RWPE1 (cell line): ENCODE measurements at places on chromosomes 12 and 14.

DNA sequence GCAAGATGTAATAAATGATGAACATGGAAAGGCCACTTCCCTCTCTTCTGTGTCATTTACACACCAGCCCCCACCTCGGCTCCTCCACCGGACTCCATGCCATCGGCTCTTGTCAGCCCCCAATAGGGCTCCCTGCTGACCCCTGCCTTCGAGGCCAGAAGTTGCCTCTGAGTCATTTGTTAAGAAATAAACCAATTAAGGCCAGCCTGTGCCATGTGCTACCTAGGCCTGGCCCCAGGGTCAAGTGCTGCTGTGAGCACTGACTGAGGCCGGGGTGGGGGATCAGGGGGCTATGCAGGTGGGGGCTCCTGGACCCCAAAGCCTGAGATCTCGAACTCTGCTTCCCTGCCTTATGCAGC is 53.2 kb downstream of the TESC start:
- DNase-seq, result no peak

- no peak for DNase-seq
Measured at GRCh38 chr14:24954037-24954699, 95.8 kb downstream of the STXBP6 start.

DNA sequence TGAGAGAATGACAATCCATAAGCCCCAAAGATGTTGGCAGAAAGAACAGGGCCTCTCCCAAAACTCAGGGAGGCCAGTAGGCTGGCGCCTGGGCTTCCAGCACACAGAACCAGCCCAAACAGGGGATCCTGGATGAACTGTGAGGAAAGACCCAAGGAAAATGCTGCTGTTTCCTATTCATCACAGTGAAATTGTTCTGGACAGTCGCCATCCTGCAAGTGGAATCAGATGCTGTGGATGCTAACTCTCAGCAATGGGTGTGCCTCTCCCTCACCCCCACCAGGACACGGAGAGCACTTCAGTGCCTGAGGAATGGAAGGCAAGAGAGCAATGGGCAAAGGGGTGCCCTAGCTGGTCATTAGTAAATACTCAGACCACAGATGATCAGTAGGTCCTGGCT is 80.8 kb downstream of the ANO2 start:
- DNase-seq, result no peak

- no peak for DNase-seq
Measured at GRCh38 chr12:72075401-72075800, 136.8 kb downstream of the TPH2 start.

GRCh38 chr12:82593901-82594396 is 92.8 kb upstream of the TMTC2 start:
- DNase-seq, result no peak

GRCh38 chr14:90447720-90448497 is 51.1 kb downstream of the CALM1 start:
- DNase-seq, result no peak

GRCh38 chr14:56061051-56061450 is 57.2 kb upstream of the PELI2 start:
- DNase-seq, result no peak

- DNase-seq, result peak; percentile 41
Measured at GRCh38 chr12:55707841-55708694, at the start of gene ITGA7. Gene ITGA7 (minus strand): TSS chr12:55707904. CDS start chr12:55707682, 222 bp downstream.

DNA sequence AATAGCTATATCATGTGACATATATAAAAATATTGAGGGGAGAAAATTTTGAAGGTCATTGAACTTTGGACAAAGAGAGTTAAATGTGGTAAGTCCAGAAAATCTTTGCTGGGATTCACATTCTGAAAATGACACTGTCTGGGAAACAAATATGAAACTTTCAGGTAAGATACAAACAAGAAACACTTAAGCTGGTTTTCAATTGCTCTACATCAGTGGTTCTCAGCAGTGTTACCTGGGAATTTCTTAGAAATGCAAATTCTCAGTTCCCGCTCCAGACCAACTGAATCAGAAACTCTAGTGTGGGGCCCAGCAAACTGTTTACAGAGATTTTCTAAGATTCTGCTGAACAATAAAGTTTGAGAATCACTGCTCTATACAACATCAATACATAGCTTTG is 3.6 kb upstream of the CDK17 start:
- no peak for DNase-seq

GRCh38 chr12:48447755-48448154 is 24.6 kb upstream of the ANP32D start:
- DNase-seq, result no peak

DNA sequence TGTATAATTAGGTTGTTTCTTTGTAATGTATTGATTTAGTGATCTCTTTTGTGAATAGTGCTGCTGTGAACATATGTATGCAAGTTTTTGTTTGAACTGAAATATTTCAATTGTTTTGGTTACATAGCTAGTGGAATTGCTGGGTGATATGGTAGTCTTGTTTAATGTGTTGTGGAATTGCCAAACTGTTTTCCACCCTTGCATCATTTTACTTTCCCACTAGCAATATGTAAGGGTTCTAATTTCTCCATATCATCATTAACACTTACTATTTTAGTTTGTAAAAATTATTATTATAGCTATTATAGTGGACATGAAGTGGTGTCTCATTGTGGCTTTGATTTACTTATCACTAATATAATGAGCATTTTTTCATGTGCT is 5.9 kb downstream of the G2E3 start:
- no peak for DNase-seq

GRCh38 chr12:123026094-123026853 is 45.8 kb downstream of the ARL6IP4 start:
- DNase-seq, result no peak

- no peak for DNase-seq
Measured at GRCh38 chr12:111768159-111768895, 1.6 kb downstream of the ALDH2 start.

DNA sequence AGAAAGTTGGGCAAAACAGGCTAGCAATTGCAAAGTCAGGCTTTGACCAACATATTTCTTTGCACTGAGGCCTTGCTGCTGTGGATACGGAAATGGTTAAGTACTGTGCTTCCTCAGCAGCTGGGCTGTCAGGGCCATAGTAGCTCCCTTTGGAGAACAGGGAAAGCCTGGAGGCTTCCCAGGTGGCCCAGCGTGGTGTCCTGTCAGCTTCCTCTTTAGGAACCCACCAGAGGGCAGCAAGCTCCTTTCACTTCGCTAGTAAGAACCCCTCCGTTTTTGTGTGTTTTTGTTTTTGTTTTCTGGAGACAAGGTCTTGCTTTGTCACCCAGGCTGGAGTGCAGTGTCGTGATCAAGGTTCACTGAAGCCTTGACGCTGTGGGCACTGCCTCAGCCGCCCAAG is 1.7 kb upstream of the CFAP251 start:
- no peak for DNase-seq

GRCh38 chr14:20498622-20499021 is 6.7 kb upstream of the RNASE10 start:
- no peak for DNase-seq

- no peak for DNase-seq
Measured at GRCh38 chr12:121021754-121022153, 5.5 kb upstream of the C12orf43 start.

GRCh38 chr12:72346363-72346944 is 74.3 kb downstream of the TRHDE start:
- peak; percentile 7 for DNase-seq

GRCh38 chr12:55728186-55728938 is 447 bp downstream of the CD63 start:
- peak; percentile 55 for DNase-seq

DNA sequence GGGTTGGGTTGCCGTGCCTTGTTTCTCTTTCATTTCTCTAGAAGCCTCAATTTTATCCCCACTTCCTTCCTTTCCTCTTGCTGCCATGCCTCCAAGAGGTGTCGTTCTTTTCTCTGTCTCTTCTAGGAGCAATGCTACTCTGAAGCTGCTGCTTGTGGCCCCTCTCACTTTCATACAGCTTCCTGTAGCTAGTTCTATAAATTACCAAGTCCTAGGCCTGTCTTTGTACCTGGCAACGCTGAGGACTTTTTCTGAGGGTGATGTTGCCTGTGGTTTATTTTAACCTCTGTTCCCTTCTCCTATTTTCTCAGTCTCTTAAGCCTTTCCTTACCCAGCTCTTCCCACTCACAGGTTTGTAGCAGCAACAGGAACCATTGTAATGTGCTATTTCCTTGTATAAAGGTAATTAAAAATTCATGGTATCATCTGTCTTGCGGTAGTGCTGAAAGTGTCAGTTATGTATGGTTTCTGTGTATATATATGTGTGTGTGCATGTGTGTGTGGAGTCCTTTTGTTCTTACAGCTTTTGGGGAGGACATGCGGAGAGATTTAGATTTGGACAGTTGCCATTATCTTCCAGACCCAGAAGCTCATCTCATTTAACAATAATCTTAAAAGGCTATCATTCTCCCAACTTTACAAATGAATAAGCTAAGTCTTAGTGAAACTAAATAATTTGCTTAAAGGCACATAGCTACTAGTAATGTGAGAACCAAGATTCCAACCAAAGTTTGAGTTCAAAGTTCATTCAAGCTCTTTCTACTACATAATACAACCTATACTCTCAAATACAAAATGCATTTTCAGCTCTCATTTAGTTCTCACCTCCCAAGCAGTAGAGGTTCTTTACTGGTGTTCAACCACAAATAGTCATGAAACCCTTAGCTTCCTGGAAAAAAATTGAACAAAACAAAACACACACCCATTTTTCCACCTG is 43.8 kb downstream of the DDHD1 start:
- no peak for DNase-seq

- DNase-seq, result no peak
Measured at GRCh38 chr12:110249105-110249504, 31.9 kb upstream of the ATP2A2 start.

- no peak for DNase-seq
Measured at GRCh38 chr12:49881415-49882247, 22.1 kb downstream of the FAIM2 start.

DNA sequence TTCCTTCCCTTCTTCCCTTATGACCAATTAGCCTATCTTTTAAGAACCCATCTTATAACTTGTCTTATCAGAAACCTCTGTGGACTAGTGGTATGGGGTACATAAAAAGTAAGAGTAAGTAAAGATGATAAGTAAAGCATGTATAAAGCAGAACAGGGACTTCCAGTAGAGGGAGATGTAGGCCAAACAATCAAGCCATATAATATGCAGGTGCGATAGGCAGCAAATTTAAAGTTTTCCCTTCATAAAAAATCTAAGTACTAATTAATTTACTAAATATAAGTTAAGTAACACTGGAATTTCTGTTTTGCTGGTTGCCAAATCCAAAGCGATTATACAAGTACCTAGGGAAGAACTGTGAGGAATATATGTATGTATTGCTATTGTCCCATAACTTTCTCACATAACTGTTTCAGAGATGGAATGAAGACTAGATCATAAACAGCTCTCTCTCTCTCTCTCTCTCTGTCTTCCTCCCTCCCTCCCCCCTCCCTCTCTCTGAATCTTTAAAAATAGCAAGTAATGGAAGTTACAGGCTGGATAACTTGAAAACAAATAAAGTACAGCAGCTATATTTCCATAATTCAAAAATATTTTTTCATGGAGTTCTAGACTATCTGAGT is 25.7 kb downstream of the METTL25 start:
- peak; percentile 26 for DNase-seq

DNA sequence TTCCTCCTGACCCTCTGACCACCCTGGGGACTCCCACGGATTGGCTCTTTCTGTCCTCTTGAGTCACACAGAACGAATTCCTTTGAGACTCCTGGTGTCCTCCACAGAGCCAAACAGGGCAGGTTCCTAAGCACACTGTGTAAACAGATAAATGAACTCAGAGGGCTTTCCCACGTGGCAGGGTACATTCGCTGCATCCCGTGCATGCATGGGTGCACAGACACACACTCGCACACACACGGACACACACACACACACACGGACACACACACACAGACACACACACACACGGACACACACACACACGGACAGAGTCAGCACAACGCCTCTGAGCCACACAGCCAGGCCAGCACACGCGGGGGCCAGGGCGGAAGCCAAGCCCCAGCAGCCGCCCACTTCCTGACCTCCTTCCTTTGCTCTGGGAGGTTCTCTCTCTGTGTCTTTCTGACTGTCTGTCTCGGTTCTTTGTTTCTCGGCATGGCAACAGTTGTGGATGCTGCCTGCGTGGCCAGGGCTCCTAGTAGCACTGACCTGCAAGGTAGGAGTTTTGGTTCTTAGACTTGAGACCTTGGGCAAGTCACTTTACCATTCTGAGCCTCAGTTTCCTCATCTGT is 706 bp downstream of the CRACR2A start:
- no peak for DNase-seq

DNA sequence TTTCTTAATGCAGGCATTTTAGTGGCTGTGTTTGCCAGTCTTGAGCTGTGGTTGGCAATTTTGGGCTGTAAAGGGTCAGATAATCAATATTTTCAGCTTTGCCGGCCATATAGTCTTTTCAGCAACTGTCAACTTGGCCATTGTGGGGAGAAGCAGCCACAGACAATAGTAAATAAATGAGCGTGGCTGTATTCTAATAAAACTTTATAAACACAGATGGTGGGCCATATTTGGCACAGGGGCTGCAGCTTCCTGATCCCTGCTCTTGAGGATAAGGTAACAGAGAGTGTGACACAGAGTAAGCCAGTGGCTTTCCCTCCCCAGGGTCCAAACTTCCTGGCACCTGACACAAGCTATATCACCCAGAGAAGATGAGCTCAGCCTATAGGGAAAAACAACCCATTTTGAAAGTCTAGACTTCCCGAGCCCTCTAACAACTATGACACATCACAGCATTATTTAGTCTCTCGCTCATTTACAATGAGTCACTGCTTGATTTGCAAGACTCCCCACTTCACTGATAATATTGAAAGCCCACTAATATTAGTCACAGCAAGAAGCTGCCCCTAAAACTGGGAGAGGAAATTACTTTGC is 163.1 kb upstream of the TMPO start:
- DNase-seq, result peak; percentile 84

DNA sequence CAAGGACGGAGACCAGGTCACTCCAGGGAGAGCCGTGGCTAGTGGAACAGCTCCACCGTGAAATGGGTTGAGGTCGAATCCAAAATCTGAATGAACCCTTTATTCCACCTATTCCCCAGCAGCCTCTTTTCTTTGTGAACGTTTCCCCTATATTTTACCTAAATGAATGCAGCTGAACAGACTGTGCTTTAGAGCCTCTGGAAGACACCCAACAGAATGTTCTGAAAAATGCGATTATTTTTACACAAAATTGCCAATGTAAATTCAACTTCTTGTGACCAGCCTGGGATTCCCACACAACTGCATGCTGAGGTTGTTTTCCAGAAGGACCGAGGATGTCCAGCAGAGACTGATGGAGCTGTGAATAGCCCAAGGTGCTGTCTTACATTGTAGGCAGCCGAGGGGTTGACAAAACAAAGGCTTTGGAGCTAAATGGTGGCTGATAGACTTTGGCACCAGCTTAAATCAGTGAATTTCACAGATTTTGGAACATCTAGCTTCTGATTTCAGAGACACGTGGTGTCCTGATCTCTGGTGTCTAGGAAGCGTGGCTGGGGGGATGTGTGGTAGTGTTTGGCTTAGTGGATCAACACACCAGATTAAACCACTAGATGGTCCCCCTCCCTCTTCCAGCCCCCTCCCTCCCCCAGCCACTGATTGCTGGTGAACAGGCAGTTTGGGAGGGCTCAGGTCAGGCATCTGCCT is 150.4 kb downstream of the ZNF664 start:
- no peak for DNase-seq

DNA sequence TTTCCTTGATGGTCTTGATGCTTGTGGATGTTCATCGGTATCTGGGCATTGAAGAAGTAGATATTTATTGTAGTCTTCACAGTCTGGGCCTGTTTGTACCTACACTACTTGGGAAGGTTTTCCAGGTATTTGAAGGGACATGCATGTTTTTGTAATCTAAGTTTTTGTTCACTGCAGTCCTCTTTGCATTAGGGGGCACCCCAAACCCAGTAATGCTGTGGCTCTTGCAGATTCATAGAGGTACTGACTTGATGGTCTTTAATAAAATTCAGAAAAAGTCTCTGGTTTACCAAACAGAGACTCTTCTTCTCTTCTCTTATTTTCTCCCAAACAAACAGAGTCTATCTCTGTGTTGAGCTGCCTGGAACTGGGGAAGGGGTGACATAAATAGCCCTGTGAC is 150.9 kb upstream of the SLC16A7 start:
- DNase-seq, result no peak
